Vagina (tissue), 2 donors: ENCODE measurements at places on chromosomes 13 and 19. TPM values are rescaled to one million over a fixed set of nuclear protein-coding genes. Genes with fewer than 3 reads are reported as not detected.

- peak; percentile 56 for DNase-seq
Observed at GRCh38 chr13:51905787-51906186, 44.0 kb downstream of the CCDC70 start.

DNA sequence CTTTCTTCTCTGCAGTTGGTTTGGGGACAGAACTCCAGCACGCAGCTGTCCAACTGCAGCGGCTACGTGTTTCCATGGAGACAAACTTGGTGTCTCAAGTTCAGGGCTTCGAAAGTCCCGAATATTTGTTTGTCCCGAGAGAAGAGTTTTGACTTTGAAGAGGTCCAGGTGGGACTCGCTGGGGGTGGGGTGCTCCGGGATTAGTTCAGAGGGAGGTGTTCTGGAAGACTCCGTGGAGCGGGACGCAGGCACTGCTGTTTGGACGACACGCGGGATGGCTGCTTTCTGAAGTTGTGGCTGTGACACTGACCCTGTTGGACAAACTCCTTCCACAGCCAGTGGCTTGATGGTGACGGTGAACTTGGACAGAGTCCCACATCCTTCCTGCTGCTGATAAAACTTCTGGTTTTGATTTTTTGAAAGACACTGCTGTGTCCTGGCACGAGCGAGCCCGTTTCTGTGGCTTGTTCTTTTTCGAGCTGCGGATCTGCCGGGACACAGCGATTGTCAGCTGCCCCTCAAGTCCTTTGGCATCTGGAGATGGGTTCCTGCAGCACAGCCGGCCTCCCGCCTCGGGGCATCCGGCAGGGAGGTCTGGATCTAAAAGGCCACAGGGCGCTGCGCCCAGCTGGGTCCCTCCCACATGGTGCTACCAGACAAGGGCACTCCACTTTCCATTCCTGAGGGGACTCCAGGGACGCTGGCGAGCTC is 15.9 kb upstream of the RANBP3 start:
- no peak for DNase-seq

DNA sequence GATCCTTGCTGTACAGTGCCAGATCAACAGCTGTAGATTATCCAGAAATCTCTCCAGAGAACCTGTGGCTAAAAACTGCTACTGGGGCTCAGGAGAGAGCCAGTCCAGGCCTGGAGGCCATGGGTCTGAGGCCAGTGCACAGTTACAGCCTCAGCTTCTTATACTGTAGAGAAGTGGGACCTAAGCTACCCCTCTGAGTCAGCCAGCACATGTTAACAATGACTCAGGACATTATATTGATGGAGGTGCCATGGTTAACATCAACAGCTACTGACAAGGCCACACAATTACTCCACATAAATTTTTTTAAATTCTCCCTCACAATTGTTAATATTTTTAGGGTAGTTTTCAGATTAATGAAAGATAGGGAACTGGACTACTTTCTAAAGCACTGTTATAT is 138.5 kb downstream of the RBM26 start:
- no peak for DNase-seq

DNA sequence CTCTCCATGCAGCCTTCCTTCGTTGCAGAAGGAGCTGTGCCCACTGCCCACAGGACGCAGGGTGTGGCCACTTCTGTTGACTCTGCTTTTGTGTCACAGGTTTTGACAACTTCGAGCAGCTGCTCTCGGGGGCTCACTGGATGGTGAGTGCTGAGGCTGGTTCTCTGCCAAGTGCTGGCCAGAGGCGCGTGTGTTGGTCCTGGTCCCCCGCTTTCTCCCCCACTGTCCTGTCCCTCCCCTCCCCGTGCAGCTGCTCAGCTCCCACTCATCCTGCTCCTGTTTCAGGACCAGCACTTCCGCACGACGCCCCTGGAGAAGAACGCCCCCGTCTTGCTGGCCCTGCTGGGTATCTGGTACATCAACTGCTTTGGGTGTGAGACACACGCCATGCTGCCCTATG is 10.6 kb upstream of the PDCD2L start:
- DNase-seq, result no peak

C13orf42 gene
- total RNA-seq, result not detected

DNA sequence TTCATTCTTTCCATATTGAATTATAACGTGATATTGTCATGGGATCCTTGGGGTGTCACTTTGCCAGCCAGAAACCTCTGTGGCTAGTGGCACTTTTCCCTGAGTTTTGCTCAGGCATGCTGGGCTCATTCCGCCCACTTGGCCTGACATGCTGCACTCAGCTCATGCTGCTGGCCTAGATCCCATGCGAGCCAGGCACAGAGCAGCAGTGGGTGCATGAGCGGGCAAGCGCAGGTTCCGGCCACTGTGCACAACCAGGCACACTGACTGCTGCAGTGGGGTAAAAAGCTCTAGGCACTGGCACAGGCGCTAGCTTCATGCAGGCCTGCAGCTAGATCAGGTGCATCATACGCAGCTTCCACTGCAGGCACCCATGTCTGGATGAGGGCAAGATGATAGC is 221.2 kb downstream of the MAB21L1 start:
- DNase-seq, result no peak

DNA sequence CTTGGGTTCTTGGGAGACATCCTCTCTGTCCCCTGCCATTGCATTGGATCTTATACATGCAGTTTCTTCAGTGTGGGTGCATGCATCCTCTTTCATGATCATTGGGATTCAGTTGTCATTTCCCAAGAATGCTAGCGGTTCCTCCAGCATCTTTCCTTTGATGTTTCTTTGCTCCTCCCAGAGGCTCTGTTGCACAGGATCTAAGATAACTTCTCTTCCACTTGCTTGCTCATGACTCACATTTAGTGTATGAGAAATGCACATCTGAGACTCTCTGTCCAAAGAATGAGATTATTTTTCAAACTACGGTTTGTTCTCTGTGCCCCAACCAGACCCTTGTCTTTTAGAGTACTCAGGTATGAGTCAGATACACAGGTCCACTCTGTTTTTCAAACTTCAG is 197.1 kb downstream of the NDFIP2 start:
- no peak for DNase-seq

DNA sequence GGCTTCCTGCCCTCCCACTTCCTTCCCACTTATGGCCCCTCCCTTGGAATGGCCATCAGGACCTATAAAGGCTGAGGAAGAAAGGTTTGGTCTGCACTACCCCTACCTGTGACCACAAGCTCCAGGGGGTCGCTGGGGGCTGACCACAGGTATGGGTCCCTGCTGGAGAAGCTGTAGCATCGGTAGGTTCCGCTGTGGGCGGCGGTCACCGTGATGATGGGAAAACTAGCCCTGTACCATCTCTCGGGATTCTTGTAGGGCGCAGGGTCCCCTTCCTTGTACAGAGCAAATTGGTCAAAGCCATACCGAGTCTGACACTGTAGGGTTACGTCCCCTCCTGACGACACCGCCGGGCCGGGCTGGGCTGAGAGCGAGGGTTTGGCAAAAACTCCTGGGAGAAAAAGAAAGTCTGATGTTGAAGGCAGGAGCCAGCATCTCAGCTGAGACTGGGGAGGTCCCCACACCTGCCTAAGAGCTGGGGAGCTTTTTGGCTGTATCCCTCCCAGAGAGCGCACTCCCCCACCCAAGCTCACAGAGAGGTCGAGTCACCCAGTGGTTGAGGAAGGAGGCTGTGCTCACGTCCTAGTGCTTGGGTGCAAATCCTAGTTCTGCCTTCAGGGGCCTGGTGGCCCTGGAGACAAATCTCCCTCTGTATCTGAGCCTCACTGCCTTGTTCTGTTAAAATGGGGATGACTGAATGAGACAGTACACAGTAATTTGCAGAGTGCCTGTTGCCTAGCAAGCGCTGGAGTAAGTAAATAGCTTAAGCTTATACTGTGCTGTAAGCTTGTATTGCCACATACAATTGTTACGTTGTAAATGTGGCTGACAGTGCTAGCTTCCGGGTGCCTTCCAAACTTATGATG is 10.4 kb downstream of the GP6 start:
- no peak for DNase-seq

LAMP1 gene
- total RNA-seq, result 77.8 TPM

DNA sequence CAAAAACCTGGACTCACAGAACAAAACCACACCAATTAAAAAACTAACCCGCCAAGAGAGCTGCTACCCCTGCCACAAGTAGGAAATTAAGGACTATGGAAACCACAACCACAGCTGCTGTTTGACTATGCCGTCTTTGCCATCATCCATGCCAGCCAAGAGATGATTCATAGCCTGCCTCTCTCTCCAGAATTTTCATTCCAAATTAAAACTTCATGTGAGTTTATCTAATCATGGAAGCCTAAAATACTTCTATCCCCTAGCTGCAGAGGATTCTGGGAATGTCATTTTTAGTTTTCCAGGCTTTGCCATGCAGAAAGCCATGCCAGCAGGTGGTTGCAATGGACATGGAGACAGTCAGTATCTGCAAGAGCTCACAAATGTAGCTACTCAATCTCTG is 27.6 kb upstream of the GTF2F2 start:
- DNase-seq, result no peak

GRCh38 chr13:91946498-91947070 is 548.2 kb downstream of the GPC5 start:
- no peak for DNase-seq

- no peak for DNase-seq
Observed at GRCh38 chr13:26949701-26950502, 189.3 kb upstream of the GPR12 start.

DNA sequence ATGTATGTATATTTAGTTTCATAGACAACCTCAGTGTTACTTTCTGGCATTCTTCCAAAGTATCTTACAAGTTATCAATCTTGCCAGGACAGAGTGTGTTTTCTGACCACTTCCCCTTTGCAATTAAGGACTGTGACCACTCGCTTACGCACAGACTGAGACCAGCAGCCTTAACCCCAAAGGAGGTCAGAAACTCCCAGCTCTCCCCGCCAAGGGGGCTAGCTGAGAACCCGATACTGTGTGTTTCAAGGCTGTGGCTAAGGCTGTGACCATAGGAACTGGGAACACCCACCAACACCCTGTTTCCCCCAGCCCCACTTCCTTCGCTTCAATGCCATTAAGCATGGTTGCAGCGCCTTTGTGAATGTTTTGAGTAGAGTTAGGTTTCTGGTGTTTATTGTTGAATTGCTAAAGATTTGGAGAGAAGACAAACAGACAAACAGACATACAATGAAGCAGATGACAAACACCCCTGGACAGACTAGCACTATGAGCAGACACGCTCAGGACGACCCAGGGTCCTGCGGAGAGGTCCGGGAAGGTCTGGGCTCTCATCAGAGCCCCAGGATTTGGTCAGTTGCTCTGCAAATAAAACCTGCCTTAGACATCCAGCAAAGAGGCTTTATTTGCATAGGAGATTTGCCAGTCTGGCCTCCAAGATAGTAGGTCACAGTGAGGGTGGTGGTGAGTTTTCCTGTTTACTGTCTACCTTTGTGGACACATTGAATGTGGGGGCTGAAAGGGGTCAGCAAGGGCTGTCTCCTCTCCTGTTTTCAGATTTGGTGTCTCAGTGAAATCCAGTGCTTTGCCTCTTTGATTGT is 25.0 kb upstream of the TNFSF11 start:
- no peak for DNase-seq

C5AR1 gene
- 12.5 TPM for total RNA-seq

ERICH4 gene
- not detected for total RNA-seq

GRCh38 chr13:76009267-76009890 is 373.2 kb downstream of the LMO7 start:
- DNase-seq, result no peak

DNA sequence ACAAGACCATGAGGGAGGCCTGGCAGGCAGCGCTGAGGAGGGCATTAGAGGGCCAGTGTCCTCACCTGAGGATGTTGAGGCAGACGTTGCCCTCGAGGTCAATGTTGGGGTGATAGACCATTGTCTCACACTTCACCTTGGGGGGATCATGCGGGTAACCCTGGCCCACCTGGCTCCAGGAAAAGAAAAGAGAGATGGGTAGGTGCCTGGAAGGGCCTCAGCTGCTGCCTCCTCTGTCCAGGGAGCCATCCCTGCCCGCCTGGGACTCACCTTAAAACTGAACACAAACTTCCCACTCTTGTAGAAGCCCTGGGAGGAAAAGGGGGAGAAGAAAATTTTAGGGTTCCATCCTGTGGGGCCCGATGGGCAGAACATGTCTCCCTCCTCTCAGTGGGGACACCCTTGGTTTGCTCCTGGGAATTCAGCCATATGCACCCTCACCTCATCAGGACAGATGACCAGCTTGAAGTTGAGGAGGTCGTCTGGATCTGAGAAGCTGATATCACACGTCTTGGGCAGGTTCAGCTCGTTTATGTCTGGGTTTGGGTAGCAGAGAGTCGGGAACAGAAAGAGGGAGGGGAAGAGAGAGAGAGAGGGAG is 1.7 kb downstream of the UBE2M start:
- peak; percentile 80 for DNase-seq

DNA sequence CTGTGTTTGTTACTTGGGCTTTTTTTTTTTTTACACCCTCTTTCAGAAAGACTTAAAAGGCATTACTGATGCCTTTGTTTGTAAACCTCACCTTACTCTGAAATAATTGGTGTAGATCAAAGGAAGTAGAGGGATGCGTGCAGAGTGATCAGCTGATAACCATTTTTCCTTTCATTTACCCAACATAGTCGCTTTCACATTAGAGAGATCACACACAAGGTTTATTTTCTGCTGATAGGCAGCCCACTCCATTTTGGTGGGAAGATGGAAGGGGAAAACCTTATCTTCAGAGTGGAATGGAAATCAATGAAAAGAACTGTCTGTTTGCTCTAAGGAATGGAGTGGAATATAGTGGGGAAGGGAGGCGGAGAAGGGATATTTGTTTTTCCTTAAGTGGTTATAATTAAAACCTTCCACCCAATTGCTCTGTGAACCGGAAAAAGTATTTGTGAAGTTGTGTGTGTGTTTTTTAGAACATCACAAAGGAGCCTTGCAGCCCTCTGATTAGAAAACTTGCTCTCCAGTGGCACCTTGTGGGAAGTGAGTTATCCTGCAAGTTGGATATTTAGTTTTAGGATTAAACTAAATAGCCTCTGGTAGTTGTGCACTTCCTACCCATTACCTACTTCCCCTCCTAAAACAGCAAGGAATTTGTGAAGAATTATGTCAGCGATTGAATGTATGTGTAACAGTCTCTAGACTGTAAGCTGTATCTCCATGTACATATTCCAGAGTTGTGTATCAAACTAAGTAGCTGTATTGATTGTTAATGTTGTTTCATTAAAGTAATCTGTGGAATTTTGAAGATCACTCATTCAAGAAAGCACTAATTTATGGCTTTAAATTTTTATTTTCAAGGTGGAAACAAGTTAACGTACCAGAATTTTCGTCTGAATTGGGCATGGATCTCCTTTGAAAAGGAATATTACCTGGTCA is 76.8 kb downstream of the FREM2 start:
- no peak for DNase-seq

DNA sequence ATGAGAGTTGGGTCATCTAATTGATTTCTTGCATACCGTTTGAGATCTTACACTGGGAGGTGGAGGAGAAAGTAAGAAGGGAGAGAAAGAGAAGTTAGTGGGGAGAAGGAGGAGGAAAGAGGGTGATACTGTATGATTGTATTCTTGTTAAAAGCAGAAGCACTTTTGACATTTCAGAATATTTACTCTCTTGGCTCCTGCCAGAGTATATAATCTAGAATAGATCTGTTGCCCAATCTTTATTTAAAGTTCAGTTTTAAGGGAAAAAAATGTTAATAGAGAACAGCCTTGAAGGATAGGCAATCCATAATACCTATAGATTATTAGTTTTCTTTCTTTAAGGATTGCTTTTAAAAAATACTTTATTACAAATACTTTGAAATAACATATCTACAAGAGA is 41.5 kb downstream of the PDS5B start:
- no peak for DNase-seq
